ENCODE measurements at places on chromosomes 5 and 9.

- no peaks in the 10 kb centered on the region for H3K4me1 ChIP-seq
- no peaks in the 10 kb centered on the region for H3K27me3 ChIP-seq
- H3K4me3 ChIP-seq, result no peak overlapping the region
- no peaks in the 10 kb centered on the region for H3K36me3 ChIP-seq
- no peak for DNase-seq
- H3K27ac ChIP-seq, result no peak overlapping the region
These were observed 50.8 kb downstream of the WWC1 start for GRCh38 chr5:168342151-168342825.

- DNase-seq, result no peak
- H3K4me1 ChIP-seq, result peaks cover 92% of the 10 kb centered on the region
- peak overlapping the region; percentile 73 for H3K27ac ChIP-seq
- no peaks in the 10 kb centered on the region for H3K36me3 ChIP-seq
- H3K4me3 ChIP-seq, result no peak overlapping the region
These were observed 71.9 kb downstream of the DAPK1 start for GRCh38 chr9:87569518-87569917.

GRCh38 chr5:175640106-175640775 lies 17.6 kb upstream of the HRH2 start:
- no peaks in the 10 kb centered on the region for H3K36me3 ChIP-seq
- H3K4me3 ChIP-seq, result no peak overlapping the region
- H3K27ac ChIP-seq, result no peak overlapping the region

GRCh38 chr9:36815023-36815422 lies 219.0 kb downstream of the PAX5 start:
- H3K27ac ChIP-seq, result no peak overlapping the region
- no peaks in the 10 kb centered on the region for H3K36me3 ChIP-seq
- no peak for DNase-seq

GRCh38 chr5:35754481-35754880 lies 102.2 kb upstream of the IL7R start:
- H3K4me3 ChIP-seq, result no peak overlapping the region
- DNase-seq, result no peak
- H3K4me1 ChIP-seq, result no peaks in the 10 kb centered on the region
- H3K27me3 ChIP-seq, result no peaks in the 10 kb centered on the region
- no peaks in the 10 kb centered on the region for H3K36me3 ChIP-seq

DNA sequence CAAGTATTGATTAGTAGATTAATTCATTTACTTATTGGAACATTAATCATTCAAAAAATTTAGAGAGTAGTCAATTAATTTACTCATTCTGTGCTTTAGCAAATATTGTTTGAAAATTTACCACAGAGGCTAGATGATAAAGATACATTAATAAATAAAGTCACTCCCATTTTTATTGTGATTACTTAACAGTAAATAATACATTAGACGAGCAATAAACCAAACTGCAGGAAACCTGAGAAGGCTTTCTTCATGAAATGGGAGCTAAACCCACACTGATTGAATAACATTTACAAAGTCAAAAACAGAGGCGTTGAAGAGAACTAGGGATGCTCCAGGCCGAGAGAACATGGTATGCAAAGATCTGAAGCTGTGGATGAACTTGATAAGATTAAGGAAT lies 38.8 kb upstream of the PRDM9 start:
- H3K4me3 ChIP-seq, result no peak overlapping the region
- no peaks in the 10 kb centered on the region for H3K4me1 ChIP-seq
- H3K27me3 ChIP-seq, result no peaks in the 10 kb centered on the region
- no peak for DNase-seq
- no peak overlapping the region for H3K27ac ChIP-seq

DNA sequence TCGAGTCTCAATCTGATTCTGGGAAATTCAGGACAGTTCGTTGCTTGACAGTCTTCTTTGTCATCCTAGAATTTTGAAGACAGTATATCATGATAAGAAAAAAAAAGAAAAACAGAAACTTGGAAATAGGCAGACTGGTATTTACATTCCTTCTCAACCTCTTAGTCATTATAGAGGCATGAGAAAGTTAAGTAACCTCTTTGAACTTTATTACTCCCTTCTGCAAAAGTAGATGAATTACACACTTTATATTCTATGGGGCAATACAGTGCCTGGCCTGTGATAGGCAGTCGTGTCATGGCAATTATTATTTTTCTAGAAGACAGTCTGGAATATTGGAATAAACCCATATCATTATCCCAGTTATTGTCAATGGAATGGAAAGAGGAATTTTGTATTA lies 828.9 kb downstream of the TLR4 start:
- no peak for DNase-seq
- no peaks in the 10 kb centered on the region for H3K4me1 ChIP-seq
- no peaks in the 10 kb centered on the region for H3K36me3 ChIP-seq
- no peak overlapping the region for H3K27ac ChIP-seq

DNA sequence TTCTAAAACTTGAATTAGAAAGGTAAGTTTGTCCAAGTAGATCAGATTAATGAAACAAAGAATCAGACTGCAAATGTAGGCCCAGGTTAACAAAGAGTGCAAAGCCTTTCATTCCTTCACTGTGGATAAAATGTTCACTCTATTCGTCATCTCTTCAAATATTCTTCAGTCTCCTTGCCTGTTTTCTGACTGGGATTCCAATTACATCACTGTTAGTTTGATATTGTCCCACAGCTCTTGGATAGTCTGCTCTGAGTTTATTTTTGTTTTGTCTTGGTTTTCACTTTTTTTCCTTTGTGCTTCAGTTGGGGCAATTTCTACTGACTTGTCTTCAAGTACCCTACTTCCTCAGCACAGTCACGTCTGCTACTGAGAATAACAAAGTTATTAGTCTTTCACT lies 38.5 kb upstream of the GZMA start:
- no peak for DNase-seq
- no peaks in the 10 kb centered on the region for H3K4me1 ChIP-seq
- H3K4me3 ChIP-seq, result no peak overlapping the region
- H3K36me3 ChIP-seq, result no peaks in the 10 kb centered on the region

DNA sequence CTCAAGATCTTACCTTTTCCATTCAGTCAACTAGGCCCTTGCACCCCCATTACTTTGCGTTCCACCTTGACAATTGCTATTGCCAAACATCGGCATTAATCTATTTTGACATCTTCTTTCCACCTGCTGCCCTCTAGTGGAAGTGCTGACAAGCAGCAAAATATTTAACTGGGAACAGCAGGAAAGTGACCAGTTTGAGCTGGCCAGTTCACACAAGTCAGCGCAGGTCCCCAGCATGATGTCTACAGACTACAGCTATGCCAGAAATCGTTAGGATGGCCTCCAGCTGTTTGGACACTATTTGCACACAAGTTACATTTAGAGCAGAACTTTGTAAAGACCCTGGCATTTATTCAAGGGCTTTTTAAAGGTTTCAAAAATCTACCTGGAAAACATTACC lies 160.1 kb downstream of the GHR start:
- no peaks in the 10 kb centered on the region for H3K36me3 ChIP-seq
- peaks cover 20% of the 10 kb centered on the region for H3K4me1 ChIP-seq
- no peak overlapping the region for H3K4me3 ChIP-seq
- H3K27ac ChIP-seq, result no peak overlapping the region
- H3K27me3 ChIP-seq, result no peaks in the 10 kb centered on the region

DNA sequence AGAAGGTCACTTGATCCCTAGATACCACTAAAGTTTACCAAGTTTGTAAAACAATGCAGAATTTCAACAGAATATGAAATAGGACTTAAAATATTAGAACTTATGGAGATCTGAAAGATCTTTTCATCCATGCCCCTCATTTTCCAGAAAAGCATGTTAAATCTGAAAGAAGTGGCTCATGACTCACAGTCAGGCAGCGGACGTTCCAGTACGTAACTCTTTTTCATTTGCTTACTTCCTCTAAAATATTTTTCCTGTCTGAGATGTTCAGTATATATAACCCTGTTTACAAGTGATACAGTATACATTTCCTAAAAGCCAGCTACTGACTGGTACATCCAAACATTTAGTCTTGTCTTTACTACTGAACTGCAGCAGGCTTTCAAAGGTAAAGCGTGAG lies 22.3 kb downstream of the FBXW2 start:
- no peak for DNase-seq
- no peaks in the 10 kb centered on the region for H3K4me1 ChIP-seq
- H3K36me3 ChIP-seq, result peaks cover 91% of the 10 kb centered on the region

GRCh38 chr9:109022873-109023272 lies 9.6 kb upstream of the CTNNAL1 start:
- H3K4me1 ChIP-seq, result peaks cover 28% of the 10 kb centered on the region
- H3K36me3 ChIP-seq, result peaks cover 5% of the 10 kb centered on the region
- no peak overlapping the region for H3K27ac ChIP-seq
- no peaks in the 10 kb centered on the region for H3K27me3 ChIP-seq

DNA sequence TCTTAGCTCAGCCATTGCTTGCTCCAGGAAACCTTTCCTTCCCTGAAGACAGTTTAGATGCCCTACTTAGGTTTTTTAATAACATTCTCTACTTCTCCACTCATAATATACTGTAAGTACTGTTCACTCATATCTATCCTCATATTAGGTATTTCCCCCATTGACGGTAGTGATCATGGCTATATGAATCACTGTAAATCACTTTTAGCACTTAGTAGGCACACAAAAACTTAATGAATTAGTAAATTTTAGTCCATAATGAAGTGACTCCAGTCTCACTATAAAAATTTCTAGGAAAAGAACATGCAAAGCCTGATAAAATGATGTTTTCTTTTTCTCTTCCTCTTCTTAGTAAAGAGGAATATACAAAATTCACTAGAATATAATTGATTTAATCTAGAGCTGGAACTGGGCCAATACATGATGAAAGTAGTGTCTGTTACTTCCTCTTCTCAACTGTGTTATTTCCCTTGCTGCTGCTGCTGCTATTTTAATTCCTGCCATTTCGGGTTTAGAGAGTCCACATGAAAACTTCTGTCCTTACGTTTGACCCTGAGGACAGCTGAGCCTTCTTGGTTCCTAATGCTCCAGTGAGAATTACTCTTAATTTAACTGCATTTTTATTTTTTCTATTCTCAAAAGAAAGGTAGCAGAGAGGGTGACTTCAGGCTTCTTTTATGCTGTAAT lies 73.5 kb downstream of the LNPEP start:
- no peaks in the 10 kb centered on the region for H3K4me1 ChIP-seq
- DNase-seq, result no peak
- no peak overlapping the region for H3K4me3 ChIP-seq
- H3K36me3 ChIP-seq, result no peaks in the 10 kb centered on the region
- no peaks in the 10 kb centered on the region for H3K27me3 ChIP-seq
- no peak overlapping the region for H3K27ac ChIP-seq

DNA sequence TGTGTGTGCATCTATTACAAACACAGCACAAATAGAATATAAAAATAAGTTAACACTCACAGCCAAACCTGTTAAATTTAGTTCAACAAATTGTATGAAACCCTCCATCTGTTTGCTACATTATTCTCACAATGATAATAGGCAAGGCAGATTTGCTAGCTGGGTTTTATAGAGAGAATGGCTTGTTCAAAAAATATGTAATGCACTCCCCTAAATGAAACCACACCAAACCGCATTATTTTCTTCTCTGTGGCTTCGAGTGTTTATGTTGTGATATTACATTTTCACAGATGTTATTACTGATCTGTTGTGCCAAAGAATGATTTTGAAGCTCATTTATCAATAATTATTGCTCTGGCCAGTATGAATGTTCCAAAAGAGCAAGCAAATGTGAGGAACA lies 92.9 kb downstream of the SPATA31D1 start:
- no peak for DNase-seq
- H3K36me3 ChIP-seq, result no peaks in the 10 kb centered on the region
- H3K4me3 ChIP-seq, result no peak overlapping the region
- H3K27ac ChIP-seq, result no peak overlapping the region
- H3K4me1 ChIP-seq, result no peaks in the 10 kb centered on the region

GRCh38 chr9:750249-750967 lies 91.1 kb upstream of the DMRT1 start:
- H3K27me3 ChIP-seq, result no peaks in the 10 kb centered on the region
- no peaks in the 10 kb centered on the region for H3K36me3 ChIP-seq
- no peak for DNase-seq
- H3K27ac ChIP-seq, result peak overlapping the region; percentile 68
- H3K4me3 ChIP-seq, result no peak overlapping the region
- H3K4me1 ChIP-seq, result peaks cover 52% of the 10 kb centered on the region

- H3K27ac ChIP-seq, result no peak overlapping the region
- H3K36me3 ChIP-seq, result peaks cover 91% of the 10 kb centered on the region
- H3K27me3 ChIP-seq, result no peaks in the 10 kb centered on the region
- peaks cover 16% of the 10 kb centered on the region for H3K4me1 ChIP-seq
- no peak overlapping the region for H3K4me3 ChIP-seq
- no peak for DNase-seq
These were observed 47.2 kb downstream of the BICD2 start for GRCh38 chr9:92717201-92718085.

DNA sequence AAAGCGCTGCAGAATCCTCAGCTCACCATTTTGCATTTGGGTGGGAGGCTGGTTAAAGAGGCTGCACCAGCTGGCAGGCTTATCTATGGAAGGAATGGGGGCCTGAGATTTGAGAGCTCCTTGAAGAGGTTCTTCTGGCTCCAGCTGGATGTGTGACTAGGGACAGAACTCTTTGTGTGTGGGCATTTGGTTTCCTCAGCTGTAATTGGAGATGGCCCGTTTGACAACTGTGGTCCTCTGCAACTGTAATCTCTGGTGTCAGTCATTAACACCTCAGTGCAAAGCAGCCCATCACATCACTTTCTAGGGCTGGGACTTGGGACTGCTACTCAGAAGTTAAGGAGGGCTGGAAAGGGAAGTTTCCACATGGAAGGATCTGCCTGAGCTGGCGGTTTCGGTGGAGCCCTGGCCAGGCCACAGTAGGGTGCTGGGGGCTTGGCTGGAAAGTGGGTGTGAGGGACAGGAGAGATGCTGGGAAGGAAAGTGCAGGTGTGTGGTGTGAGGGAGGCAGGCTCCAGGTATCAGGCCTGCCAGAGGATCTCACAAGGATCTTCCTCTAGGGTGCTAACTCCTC lies 193.8 kb downstream of the GADD45G start:
- DNase-seq, result no peak
- no peak overlapping the region for H3K27ac ChIP-seq
- H3K4me3 ChIP-seq, result no peak overlapping the region
- H3K27me3 ChIP-seq, result no peaks in the 10 kb centered on the region
- no peaks in the 10 kb centered on the region for H3K36me3 ChIP-seq
- peaks cover 16% of the 10 kb centered on the region for H3K4me1 ChIP-seq

- H3K36me3 ChIP-seq, result peaks cover 4% of the 10 kb centered on the region
- no peaks in the 10 kb centered on the region for H3K4me1 ChIP-seq
- DNase-seq, result no peak
- H3K27me3 ChIP-seq, result no peaks in the 10 kb centered on the region
- no peak overlapping the region for H3K4me3 ChIP-seq
These were observed 21.9 kb downstream of the ZDHHC21 start for GRCh38 chr9:14671377-14671776.

DNA sequence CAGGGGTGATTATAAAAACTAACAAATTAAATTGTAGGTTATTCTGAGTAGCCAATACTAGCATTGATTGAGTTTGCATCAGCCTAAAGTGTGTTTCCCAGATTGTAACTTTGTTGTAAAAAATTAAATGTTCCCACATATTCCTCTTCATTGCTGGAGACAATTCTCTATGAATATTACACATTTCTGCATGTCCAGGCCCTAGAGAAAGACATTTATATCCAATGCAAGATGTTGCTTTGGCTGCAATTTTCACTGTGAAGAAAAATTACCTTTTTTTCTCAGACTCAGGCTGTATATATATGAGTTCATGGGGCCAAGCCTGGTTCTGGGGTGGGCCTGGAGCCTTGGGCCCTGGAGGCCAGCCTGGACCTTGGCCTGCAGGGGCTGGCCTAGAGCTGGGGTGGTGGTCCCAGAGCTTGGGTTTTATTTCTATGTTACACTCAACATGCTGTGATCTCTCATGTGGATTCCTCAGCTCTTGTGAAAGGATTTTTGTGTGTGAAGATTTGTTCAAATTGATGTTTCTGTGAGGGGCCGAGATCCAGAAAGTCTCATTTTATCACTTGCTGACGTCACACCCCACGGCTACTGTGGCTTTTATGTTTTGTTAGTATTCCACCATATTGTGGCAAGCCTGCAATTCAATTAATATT lies 232.5 kb downstream of the SPATA31A1 start:
- no peaks in the 10 kb centered on the region for H3K36me3 ChIP-seq
- H3K4me3 ChIP-seq, result no peak overlapping the region
- H3K4me1 ChIP-seq, result peaks cover 3% of the 10 kb centered on the region
- no peak overlapping the region for H3K27ac ChIP-seq
- no peaks in the 10 kb centered on the region for H3K27me3 ChIP-seq
